ENCODE measurements at places on chromosomes 1 and 21.

GRCh38 chr1:113901191-113901590 lies 3.4 kb downstream of the AP4B1 start:
- DNase-seq: no peak

GRCh38 chr1:91806181-91806768 lies 79.7 kb downstream of the TGFBR3 start:
- no peak for DNase-seq

DNA sequence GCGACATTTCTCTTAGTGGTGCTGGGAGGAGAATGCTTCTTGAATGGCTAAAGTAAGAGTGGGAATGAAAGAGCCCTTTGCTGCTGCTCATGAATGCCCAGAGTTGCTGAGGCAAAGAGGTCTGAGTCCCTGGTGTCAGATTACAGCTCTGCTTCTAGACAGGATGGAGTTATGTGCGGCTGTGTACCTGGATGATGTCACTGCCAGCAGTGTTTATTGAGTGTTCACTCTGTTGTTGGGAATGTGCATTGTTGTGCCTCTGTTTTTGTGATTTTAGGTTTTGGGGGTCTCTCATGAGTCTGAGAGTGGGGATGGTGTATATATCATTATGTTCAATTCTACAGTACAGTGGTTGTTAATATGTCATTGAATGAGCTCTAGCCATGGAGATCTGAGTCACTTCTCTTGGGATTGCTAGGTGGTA lies 2.7 kb downstream of the CDC14A start:
- DNase-seq: peak; percentile 26

GRCh38 chr1:19512545-19512944 lies 27.2 kb upstream of the CAPZB start:
- no peak for DNase-seq

DNA sequence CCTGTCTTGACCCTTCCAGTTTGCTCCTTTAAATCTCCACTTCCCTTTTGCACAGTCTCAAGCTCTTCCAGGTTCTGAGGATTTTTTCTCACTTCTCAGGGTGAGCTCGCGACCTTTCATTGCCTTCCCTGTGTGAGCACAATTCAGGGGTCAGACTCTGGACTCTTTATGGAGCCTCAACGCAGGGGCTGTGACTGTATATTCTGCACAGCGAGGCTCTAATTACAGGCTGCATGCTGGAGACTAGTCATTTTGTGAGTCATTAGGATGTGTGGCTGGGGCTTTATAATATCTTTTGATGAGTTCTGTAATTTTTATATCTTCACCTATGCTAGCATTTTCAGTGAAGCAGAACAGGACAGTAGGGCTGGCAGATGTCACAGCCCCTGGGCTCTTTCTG lies 270.7 kb downstream of the KAZN start:
- no peak for DNase-seq

DNA sequence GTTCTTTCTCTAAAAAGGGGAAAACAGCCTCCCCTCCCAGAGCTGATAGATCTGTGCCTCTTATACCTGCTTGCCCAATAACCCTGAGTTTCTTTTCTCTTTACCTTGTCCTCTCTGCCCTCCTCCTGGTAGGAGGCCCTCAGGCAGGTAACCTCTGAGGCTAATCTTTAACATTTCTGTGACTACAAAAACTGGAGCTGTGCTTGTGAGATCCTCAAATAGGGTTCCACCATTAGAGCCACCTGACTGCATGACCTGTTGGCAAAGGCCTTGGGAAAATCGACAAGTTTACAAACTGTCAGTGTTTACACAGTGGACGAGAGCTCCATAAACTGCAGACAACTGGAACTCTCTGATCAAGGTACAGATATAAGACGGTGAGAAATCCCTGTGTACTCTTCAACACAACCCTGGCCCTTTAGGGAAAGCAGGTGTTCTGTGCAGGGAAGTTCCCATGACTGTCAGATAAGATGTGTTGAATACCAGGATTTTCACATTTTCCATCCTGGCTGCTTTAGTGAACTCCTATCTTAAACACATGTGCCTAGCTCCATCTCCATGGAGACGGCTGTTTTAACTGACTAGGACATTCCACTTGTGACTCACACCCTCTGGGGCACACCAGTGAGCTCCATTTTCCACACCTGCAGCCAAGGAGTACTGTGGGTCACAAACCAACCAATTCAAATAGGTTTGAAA lies 38.3 kb downstream of the ECE1 start:
- DNase-seq: peak; percentile 60

DNA sequence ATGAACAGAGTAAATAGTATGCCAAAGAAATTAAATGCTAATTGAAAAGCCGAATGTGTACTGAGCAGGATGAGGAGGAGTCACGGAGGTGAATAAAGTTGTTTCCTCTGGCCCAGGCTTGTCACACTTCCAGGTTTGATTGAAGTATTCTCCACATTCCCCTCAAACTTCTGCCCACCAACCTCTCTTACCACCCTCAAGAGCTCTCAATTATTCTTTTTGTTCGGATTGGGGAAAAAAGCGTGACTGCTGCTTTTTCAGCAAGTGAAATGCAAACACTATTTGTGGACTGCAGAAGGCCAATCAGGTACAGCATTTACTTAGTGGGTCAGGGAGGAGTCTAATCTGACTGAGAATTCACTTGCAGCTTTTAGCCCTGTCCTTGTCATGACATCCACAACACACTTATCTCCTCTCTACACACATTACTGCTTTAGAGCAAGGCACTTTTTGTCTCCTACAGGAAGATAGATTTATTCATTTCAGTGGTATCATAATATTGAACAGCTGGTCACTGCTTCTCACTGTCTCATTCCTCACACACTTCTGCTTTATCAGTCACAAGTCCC lies 375.6 kb upstream of the PRMT6 start:
- DNase-seq: no peak

GRCh38 chr1:187883356-187883755 lies 1054.6 kb downstream of the PLA2G4A start:
- no peak for DNase-seq

- no peak for DNase-seq
Measured at GRCh38 chr21:38821959-38822682, 16.4 kb downstream of the ETS2 start.

DNA sequence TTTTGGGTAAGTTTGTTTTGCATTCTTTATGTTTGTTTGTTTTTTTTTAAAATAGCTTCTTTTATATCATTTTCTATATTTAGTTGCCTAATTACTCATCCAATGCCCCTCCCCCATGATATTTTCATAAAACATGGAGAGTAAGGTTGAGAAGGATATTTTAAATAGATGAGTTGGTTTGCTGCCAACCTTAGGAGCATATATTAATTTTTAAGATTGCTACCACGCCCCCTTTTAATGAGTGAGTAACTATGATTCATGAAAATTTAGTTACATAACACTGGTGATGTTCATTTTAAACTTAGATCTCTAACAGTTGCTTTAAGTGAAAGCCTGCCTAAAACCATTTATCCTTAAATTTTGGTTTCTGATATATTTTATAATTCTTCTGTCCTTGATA lies 18.7 kb downstream of the TMEM50A start:
- no peak for DNase-seq

DNA sequence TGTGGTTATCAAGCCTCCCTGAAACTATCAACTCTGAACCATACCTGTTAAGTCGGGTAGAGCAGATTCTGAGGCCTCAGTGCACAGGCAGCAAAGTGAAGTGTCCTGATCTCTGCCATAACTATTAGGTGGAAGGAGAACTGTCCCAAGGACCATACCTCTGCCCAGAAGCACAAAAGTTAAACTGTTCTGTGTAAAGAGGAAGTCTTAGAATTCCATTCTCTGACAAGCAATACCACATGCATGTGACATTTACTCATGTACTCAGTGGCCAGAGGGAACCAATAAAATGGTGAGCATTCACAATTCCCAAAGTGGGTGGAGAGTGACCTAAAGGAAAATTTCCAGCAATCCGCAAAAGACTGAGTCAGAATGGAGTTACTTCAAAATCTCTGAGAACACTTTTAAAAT lies 61.0 kb downstream of the TOR3A start:
- peak; percentile 84 for DNase-seq

- no peak for DNase-seq
Measured at GRCh38 chr1:41738475-41738874, 180.2 kb downstream of the HIVEP3 start.

DNA sequence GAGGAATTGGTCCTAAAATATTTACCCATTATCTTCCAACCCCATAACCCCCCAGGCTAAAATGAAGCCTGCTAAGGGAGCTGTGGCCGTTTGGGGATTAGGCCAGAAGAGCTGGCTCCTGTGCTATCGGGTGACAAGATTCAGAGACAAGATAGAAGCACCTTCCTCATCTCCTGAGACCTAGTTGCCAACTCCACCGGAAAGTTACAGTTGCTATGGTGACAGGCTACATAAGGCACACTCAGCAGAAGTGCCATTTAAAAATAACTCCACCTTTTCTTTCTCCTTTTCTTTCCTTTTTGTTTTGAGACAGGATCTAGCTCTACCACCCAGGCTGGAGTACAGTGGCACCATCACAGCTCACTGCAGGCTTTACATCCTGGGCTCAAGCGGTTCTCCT lies 43.6 kb upstream of the ROR1 start:
- no peak for DNase-seq

- DNase-seq: no peak
Measured at GRCh38 chr1:103911450-103911849, 161.8 kb downstream of the AMY1C start.

DNA sequence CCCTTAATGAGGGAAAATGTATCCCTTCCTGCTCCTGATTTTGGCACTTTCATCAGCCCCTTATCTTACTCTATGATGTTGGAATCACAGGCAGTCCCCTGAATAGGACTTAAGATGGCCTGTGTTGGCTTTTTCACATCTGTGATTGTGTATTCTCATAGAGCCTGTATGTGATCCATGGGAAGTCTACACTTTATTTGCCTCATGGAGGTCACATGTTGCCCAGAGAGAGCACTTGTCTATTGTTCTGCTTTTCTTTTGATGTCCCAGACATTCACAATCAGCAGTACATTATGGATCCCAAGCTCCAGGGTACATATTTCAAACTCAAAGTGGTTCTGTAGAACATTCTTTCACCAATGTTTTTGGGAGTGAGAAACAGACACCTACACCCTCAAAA lies 885.2 kb upstream of the ADGRL2 start:
- DNase-seq: no peak

- DNase-seq: no peak
Measured at GRCh38 chr1:77467741-77468140, 185.9 kb downstream of the AK5 start.

- DNase-seq: no peak
Measured at GRCh38 chr1:24903011-24903461, 27.0 kb downstream of the RUNX3 start.

DNA sequence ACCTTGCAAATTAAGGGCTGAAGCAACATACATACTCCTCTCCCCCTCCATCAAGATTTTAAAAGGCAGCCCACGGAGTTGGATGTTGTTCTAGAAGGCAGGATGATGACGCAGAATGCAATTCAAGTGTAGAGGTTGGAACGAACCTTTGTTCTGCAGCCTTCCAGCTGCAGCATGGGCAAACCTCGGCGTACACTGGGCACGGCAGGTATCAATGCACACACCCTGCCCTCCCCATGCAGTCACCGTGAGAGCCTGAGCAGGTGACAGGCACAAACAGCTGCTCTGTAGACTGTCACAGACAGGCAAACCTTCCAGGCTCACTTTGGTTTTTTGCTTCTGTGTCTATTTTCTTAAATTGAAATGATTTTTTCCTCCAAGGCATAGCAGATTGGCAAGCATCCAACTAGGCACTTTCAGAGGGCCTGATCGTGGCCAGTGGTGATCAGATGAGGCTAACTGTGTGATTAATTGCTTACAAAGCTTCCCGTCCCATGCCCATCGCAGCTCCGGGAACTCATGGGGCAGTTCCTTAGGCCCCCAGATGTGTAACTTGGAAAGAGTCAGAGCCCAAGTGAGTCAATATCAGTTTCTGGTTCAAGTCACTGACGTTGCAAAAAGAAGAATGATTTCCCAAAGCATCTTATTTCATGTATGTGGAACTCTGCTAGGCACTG lies 82.3 kb downstream of the ITPKB start:
- no peak for DNase-seq

DNA sequence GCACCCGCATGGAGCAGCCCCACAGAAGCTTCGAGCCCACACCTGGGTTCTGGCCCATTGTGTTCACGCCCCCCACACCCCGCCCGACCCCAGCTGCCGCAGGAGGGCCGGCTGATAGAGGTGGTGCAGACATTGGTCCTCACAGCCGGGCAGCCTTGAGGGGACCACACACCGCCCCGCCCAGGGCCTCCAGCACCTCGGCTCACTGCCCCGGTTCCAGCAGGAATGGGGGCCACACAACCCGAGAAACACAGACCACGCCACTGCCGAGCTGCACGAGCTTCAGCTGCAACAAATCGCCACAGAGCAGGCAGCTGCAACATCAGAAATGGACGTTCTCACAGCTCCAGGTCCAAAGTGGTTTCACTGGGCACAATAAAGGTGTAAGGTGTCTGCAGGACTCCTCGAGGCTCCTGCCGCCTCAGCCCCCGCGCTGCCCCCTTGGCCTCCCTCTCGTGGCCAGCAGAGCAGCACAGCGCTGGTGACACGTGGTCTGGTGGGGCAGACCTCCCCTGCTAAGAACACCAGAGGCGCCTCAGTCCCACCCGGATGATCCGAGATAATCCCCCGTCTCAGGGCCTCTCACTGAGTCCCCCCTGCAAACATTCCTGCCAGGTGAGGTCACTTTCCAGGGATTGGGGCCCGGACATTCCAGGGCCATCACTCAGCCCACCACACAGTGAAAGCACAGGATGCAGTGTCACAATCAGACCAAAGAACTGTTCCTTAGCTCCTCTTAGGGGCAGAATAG lies 62.3 kb upstream of the ADARB1 start:
- peak; percentile 98 for DNase-seq

GRCh38 chr1:16013220-16013907 lies 4.5 kb downstream of the HSPB7 start:
- DNase-seq: peak; percentile 59

- no peak for DNase-seq
Measured at GRCh38 chr1:206691604-206692003, 6.9 kb downstream of the MAPKAPK2 start.

- DNase-seq: no peak
Measured at GRCh38 chr1:17891205-17892110, 136.3 kb downstream of the ACTL8 start.

GRCh38 chr1:228087771-228088251 lies 5.3 kb downstream of the ARF1 start:
- DNase-seq: peak; percentile 60

- no peak for DNase-seq
Measured at GRCh38 chr1:98077691-98078090, 156.9 kb upstream of the DPYD start.

DNA sequence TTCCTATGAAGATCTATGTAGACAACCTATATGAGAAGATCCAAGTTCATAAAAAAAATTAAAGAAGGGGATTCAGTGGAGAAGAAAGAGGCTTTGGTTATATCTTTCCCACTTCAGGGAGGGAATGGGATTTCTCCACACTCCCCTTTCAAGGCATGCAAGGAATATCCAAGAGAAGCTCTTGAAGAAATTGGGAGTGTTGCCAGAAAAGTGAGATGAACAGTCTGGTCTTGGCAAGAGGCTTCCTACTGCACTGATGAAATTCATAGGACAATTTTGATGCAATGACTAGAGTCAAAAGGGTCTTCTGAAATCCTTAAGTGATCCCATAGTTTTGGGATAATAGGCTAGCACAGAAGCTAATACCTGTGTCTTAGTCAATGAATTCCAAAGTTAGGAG lies 153.0 kb downstream of the KCTD3 start:
- no peak for DNase-seq

- no peak for DNase-seq
Measured at GRCh38 chr1:202697038-202697437, 13.2 kb downstream of the SYT2 start.

GRCh38 chr1:24929398-24930259 lies 447 bp downstream of the RUNX3 start:
- no peak for DNase-seq

All from HTR-8/SVneo (cell line).